ENCODE measurements at places on chromosomes 5 and 9.

DNA sequence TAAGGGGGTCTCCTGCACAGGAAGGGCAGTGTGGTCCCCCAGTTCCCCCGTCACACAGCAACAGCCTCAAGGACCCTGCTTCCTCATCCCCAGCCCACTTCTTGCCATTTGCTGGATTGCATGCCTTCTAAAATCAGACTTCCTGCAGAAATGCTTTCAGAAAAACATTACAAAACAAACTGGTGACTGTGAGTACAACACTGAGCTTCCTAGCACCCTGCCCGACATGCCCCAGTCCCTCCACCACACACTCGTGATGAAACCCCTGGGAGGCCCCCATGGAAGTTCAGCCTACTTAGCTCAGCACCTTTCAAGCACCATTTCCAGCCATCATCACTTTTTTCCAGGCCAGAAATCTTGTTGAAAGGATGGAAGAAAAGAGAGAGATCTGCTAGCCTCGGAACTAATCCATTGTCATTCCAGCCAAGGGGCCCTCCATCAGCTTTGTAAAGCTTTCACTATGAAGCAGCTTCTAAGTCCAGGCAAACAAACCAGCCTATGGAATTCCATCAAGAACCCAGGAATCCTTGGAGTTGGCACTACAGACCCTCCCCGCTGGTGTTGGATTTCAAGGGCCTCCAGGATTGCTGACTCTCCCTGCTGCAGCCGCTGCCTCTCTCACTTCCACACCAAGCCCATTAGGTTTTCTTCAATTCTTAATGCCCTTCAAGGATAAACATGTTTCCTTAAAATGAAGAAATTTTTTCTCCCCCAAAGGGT is 114.6 kb downstream of the C5orf15 start:
- no peak for DNase-seq

DNA sequence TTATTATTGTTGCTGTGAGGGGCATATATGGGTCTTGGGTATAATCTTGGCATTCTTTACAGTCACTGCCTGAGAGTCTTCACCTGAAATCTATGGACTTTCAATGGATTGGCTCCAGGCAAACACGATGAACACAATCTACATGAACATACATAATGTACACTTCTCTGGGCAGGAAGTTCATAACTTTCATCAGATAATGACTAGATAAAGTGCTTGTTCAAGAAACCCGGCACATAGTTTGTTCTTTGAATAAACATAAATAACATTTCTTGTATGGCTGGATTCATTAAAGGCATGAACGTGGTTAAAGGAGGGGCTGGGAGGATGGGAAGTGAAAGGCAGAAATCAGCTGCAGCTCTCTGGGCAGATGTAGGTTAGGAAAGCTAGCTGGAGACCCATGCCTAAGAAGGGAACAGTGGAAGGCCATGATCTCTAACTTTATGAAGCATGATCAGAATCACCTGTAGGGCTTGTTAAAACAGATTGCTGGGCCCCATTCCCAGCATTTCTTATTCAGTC is 306.9 kb upstream of the EFNA5 start:
- DNase-seq: no peak

DNA sequence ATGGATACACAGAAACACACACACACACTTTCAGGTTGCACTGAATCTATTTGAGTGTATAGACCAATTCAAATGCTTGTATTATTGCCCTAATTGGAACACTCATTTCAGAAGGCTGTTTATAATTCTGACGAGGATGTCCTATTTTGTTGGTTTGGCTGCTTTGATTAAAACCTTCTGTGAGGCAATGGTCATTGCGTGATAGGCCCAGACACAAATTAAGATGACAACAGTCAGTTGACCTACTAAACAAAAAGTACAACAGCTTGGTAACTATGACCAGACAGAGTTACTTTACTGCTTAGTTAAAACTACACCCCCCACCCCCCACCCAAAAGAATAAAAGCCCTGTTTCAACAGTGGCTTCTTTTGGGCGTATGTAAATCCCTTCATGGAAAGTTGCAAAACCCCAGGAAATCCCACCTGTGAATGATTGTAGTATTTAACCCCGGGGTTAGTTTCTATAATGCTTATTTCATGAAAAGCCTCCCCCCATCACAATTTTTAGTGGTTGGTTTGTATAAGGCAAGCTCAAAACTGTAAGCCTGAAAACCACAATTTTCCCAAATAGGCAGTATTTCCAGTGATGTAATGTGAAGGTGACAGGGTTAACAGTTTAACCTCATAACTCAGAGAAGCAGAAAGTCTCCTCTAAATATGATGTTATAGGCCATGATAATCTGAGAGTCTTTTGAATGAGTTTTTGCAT is 340.8 kb downstream of the FGF10 start:
- DNase-seq: no peak

DNA sequence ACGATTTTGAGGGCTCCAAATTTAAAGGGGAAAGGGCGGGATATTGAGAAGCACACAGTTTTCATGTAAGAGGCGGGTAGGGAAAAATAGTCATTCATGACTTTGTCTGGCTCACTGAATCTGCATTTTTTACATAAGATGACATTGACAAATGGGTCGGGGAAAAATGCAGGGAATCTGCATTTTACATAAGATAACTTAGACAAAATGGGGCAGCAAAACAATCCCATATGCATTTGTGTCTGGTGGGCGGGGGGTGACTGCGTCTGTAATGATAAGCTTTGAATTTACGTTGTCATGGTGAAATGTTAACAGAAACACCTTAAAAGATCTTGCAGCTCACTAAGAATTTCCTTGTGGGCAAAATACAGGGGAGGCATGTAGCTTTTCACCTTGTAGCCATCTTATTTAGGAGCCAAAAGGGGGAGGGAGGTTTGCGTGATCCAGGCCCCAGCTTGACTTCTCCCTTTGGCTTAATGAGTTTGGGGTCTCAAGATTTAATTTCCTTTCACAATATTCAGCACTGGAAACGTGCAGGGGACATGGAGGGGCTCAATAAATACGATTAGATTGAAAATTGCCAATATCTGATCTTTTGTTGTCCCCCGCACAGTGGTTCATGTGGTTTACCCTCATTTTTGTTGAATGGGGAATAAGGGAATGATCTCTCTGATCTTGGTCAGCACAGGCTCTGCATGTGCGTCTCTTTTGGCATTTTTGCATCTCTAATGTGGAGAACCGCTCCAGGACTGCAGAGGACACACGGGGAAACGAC is 41.1 kb upstream of the GADD45G start:
- no peak for DNase-seq

- DNase-seq: peak; percentile 37
These were observed 937 bp upstream of the SLC26A2 start for GRCh38 chr5:149959406-149960236.

DNA sequence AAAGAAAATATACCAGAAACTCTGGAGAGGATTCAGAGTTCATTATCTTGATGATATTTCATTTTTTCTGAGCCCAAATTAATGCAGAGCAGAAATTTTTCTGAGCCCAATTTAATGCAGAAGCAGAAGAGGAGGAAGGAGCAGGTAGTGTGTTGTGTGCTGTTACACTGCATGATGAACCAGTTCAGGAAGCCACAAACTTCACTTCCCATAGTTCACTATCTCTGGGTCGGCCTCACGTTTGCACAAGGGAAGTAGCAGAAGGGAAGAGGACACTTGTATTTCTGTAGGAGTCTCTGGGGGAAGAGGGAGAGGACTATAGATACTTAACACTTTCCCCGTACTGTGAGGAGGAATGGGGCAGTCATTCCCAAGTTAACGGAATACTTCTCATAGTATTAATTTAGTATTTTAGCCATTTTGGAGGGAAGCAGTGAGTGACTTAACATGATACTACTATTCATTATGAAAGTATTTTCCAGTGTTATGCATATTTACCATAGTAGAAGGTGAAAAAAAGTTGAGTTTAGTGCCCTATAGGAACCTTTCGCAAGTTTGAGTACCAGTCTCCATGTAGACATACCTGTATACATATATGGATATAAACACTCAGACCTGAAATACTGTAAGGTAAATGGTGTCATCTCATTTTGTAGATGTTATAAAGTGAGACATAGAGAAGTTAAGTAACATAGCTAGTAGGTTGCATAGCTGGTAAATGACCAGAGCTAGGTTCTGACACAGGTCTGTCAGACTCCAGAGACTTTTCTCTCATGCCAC is 30.0 kb downstream of the XPA start:
- no peak for DNase-seq

DNA sequence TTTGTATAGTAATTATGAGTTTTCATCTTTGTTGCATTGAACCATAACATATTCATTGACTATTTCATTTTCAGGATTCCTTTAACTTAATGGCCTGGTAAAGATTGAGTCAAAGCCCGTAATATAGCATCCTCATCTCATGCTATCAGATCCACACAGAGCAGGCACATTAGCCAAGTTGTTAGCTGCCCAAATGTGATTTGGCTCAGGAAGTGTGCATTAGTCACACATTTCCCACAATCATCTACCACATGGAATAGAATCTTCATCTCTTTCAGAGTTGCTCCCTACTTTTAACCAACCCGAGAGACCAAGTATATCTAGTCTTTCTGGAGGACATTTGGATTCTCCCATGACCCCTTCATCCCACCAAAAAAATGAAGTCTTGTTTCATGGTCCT is 481.0 kb upstream of the PTGER4 start:
- no peak for DNase-seq

- DNase-seq: no peak
These were observed 5.4 kb downstream of the GDA start for GRCh38 chr9:72154468-72155285.

DNA sequence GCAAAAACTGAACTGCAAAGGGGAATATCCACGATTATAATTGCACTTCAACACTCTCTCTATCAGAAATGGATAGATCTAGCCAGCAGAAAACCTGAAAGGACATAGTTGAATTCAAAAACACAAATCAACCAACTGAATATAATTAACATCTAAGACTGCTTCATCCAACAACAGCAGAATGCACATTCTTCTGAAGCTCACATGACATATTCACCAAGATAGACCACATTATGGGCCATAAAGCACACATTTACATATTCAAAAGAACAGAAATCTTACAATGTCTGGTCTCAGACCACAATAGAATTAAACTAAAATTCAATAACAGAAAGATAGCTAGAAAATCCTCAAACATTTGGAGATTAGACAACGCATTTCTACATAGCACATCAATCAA is 118.3 kb downstream of the FBXO4 start:
- no peak for DNase-seq

GRCh38 chr9:135357863-135358551 is 121.6 kb upstream of the PPP1R26 start:
- no peak for DNase-seq

GRCh38 chr9:107141967-107142366 is 141.1 kb upstream of the RAD23B start:
- DNase-seq: no peak

DNA sequence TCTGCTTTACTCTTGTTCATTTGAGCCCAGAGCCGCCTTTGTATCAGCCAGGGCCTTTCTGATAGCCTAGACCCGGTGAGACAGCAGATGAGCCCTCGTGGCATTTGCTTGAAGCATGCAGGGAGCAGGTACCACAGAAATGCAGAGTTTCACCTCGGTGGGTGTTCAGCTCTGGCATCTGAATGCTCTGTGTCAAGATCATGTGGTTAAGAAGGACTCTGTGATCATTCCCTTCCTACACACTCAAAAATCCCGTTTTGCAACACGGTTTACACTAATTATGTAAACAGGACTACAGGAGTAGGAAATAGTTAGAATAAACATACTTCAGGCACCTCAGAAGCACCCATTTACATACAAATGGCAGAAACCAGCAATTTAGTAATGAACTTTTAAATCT is 67.2 kb downstream of the MVB12B start:
- no peak for DNase-seq

DNA sequence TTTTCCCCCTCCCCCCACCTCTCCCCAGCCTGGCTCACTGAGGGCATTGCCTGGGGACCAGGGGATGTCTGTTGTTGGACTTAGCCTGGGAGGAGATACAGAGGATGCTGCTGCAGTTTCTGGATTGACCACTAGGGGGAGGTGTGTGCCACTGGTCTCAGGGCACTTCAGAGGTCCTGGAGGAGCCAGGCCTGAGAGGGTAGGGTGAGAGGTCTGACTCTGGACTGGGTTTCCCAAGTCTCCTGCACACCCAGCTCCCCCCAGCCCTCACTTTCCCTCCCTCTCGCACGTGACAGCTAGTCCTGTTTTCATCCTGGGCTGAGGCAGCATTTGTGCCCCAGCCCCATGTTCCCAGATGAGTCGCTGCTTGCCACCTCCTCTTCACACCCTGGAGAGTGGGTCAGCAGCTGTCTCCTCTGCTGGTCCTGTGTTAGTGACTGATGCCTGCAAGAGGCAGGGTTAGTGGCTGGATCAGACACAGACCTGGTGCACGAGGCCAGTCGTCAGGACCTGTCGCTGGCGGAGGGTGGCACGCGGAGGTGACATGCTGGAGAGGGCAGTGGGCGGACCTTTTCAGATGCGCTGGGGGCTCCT is 4.4 kb downstream of the IL3 start:
- peak; percentile 72 for DNase-seq

- no peak for DNase-seq
These were observed 56.8 kb downstream of the MTREX start for GRCh38 chr5:55364537-55365055.

DNA sequence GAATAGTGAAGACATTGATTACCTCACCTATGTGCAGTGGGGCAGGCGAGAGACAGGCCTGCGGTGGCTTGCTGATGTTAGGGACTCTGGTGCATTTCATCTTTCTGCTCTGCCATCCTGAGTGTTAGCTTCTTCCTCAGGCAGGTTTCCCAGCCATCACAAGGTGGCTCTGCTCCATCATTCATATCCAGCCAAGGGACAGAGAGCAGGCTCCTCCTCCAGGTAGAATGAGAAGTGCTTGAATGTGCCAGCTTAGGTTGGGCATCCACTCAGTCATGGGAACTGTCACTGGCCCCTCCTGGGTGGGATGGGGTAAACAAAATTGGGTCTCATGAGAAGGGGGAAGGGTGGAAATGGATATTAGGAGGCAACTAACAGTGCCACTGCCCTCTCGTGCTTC is 24.8 kb downstream of the GPR107 start:
- no peak for DNase-seq

DNA sequence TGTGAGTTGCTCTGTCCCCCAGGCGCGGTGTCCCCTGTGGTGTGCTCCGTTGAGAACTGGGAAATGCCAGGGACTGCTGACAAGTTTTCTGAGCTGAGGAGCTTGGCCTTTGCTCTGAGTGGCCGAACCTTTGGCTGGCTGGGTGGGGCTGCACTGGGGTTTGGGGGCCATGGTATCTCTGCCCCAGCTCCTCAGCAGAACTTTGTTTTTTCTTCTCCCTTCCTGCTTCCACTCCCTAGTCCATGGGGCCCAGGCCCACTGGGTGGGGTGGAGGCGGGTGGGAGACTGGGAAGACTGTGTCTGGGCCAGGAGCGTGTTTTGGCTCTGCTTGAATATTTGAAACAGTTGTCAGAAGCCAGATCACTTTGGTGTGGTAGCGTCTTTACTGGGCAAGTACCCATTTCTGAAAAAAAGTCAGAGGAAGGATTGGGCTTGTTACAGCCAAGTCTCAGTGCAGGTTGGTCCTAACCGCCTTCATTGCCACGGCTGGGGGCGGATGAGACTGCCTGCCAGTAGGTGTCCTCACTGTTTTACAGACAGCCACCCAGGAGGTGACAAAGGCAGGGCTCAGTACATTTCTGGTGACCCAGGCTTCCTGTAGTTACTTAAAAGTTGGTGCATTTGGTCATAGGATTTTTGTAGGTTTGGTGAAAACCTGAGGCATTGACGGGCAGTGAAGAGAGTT is 92.7 kb downstream of the DAB2IP start:
- DNase-seq: peak; percentile 11

Data from stimulated activated CD8-positive, alpha-beta memory T cell treated with anti-CD3 and anti-CD28 coated beads, Interleukin-15, amount 100 ng/mL, for 48 hours (primary cell).